ENCODE measurements at places on chromosomes 16 and 17. TPM values are rescaled to one million over a fixed set of nuclear protein-coding genes. Genes with fewer than 3 reads are reported as not detected.

GRCh38 chr16:3065742-3066439, 451 bp downstream of the IL32 start:
- H3K4me3 ChIP-seq, result no peak overlapping the region
- peaks cover 24% of the 10 kb centered on the region for H3K27me3 ChIP-seq
- DNase-seq, result no peak

GRCh38 chr16:85167589-85168537, 55.6 kb upstream of the CIBAR2 start:
- H3K4me1 ChIP-seq, result peaks cover 38% of the 10 kb centered on the region
- H3K36me3 ChIP-seq, result no peaks in the 10 kb centered on the region
- H3K27ac ChIP-seq, result peak overlapping the region; percentile 67

DNA sequence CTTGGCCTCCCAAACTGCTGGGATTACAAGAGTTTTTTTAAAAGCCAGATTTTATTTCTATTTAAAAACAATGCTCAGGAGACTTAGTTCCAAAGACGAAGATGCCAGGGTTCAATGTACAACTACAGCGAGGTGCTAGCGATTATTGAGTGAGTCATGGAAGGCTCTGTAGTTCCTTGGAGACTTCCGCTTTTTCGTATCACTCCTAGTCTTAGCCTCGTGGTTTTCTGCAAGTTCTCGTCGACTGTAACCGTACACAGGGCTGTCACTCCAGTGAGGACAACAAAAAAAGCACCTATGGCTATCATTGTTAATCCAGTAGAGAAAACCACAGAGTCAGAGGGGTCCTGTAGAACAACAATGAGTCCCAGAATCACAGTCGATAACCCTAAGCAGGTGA, 22.7 kb upstream of the ZC3H7A start:
- no peaks in the 10 kb centered on the region for H3K4me1 ChIP-seq
- H3K27ac ChIP-seq, result no peak overlapping the region
- no peak overlapping the region for H3K4me3 ChIP-seq
- no peaks in the 10 kb centered on the region for H3K27me3 ChIP-seq

Gene NAGS
- 0.89 TPM for total RNA-seq

Gene PLK1
- 30.4 TPM for total RNA-seq

Gene PRAC1
- not detected for total RNA-seq

Gene SMIM5
- total RNA-seq, result 4.4 TPM

Gene CIITA
- total RNA-seq, result not detected

Gene TBC1D3E
- not detected for total RNA-seq

DNA sequence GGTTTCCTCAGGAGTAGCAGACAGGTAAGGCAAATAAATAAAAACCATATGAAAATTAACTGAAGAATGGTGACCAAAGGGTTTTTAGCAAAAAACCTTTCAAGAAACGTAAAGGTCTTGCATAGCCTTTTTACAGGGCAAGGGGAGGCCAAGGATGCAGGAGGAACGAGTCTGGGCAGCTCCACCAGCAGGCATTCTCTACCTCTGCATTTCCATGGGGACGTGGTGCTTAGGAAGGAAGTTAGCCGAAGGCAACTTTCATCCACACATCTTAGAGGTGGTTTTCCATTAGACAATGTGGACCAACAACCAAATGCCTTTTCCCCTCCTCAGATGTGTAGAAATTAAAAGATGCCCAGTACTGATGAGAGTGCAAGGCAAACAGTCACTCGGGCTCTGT, 20.7 kb downstream of the TOM1L2 start:
- DNase-seq, result no peak
- H3K4me1 ChIP-seq, result peaks cover 1% of the 10 kb centered on the region
- H3K27me3 ChIP-seq, result no peaks in the 10 kb centered on the region
- no peak overlapping the region for H3K27ac ChIP-seq
- H3K4me3 ChIP-seq, result no peak overlapping the region

DNA sequence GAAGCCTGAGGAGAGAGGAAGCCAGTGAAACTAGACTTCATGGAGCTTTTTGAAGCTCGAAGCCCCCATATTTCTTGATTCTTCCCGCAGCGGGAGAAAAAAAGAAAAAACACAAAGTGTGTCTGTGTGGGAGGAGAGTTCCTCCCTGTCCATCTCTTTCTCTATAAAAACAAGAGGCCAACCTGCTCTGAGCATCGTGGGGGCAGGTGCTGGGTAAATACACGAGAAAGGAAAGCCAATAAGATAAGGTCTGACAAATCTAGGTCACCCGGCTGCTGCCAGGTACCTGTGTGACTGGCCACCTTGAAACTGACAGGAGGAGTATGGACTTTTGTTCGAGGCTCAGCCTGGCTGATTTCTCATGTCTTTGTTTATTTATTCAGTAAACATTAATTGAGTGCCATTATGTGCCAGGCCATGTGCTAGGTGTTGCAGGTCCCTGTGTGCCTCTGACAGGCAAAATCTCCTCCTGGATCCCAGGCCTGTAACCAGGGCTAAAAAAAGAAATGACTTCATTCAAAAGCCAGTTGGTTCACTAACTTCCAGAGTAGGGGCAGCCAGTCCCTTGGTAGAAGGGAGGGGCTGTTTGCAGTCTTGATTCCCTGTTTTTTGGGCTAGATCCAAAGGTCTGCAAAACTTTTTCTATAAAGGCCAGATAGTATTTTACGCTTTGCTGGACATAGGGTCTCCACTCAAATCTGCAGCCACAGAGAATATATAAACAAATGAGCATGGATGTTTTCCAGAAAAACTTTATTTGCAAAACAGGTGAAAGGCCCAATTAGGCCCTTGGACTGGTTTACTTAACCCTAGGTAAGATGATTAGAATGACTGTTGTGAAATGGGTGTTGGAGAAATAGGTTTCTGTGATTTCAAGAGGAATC, 35.6 kb downstream of the YPEL2 start:
- H3K27ac ChIP-seq, result peak overlapping the region; percentile 97
- peaks cover 82% of the 10 kb centered on the region for H3K4me1 ChIP-seq
- H3K4me3 ChIP-seq, result peak overlapping the region; percentile 52
- DNase-seq, result peak; percentile 28

DNA sequence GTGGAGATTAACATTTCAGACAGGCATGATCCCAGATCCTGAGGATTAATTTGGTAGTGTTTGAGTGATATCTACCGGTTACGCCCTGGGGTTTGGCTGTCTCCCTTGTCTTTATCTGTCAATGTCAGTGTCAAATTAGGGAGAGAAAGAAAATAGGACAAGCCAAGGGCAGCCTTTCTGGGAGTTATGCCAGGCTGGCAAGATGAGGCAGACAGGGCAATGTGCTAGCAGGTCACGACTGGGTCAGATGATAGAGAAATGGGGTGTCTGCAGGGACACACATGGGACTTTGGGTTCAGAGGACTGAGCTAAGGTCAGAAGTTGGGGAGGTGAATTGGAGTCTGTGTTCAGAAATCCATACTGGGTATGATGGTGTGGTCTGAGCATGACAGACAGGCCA, 27.4 kb upstream of the LYRM9 start:
- H3K27ac ChIP-seq, result no peak overlapping the region
- H3K27me3 ChIP-seq, result peaks cover 8% of the 10 kb centered on the region
- no peak overlapping the region for H3K4me3 ChIP-seq
- no peak for DNase-seq
- H3K4me1 ChIP-seq, result peaks cover 3% of the 10 kb centered on the region
- no peaks in the 10 kb centered on the region for H3K36me3 ChIP-seq

- no peaks in the 10 kb centered on the region for H3K27me3 ChIP-seq
- H3K4me1 ChIP-seq, result no peaks in the 10 kb centered on the region
- peaks cover 13% of the 10 kb centered on the region for H3K36me3 ChIP-seq
- H3K4me3 ChIP-seq, result no peak overlapping the region
Observed at GRCh38 chr16:19595043-19595767, 39.7 kb downstream of the VPS35L start.

- H3K4me3 ChIP-seq, result peak overlapping the region; percentile 100
- H3K36me3 ChIP-seq, result peaks cover 13% of the 10 kb centered on the region
- peaks cover 17% of the 10 kb centered on the region for H3K4me1 ChIP-seq
- peaks cover 35% of the 10 kb centered on the region for H3K27me3 ChIP-seq
- DNase-seq, result no peak
- peak overlapping the region; percentile 13 for H3K27ac ChIP-seq
Observed at GRCh38 chr17:74202938-74203337, 540 bp upstream of the RPL38 start.

DNA sequence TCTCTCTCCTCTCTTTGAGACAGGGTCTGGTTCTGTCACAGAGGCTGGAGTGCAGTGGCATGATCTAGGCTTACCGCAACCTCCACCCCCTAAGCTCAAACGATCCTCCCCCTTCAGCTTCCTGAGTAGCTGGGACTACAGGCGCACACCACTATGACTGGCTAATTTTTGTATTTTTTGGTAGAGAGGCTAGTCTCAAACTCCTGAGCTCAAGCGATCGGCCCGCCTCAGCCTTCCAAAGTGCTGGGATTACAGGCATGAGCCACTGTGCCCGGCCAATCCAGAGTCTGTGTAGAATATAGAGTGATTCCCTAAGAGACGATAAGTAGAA, 65.8 kb upstream of the RPH3AL start:
- no peak for DNase-seq
- H3K36me3 ChIP-seq, result peaks cover 2% of the 10 kb centered on the region
- H3K4me1 ChIP-seq, result no peaks in the 10 kb centered on the region
- H3K27me3 ChIP-seq, result peaks cover 6% of the 10 kb centered on the region
- H3K4me3 ChIP-seq, result no peak overlapping the region

GRCh38 chr17:58263773-58264172, 17.0 kb downstream of the MPO start:
- DNase-seq, result no peak
- H3K27ac ChIP-seq, result no peak overlapping the region
- H3K4me1 ChIP-seq, result no peaks in the 10 kb centered on the region
- H3K36me3 ChIP-seq, result no peaks in the 10 kb centered on the region
- no peak overlapping the region for H3K4me3 ChIP-seq

GRCh38 chr16:7025616-7026190, 306.9 kb upstream of the RBFOX1 start:
- H3K27ac ChIP-seq, result no peak overlapping the region
- H3K4me3 ChIP-seq, result no peak overlapping the region
- peak; percentile 84 for DNase-seq
- no peaks in the 10 kb centered on the region for H3K4me1 ChIP-seq

- no peaks in the 10 kb centered on the region for H3K36me3 ChIP-seq
- no peak overlapping the region for H3K4me3 ChIP-seq
- no peak for DNase-seq
- peaks cover 9% of the 10 kb centered on the region for H3K4me1 ChIP-seq
Observed at GRCh38 chr16:59545721-59546120, 811.6 kb upstream of the GOT2 start.

DNA sequence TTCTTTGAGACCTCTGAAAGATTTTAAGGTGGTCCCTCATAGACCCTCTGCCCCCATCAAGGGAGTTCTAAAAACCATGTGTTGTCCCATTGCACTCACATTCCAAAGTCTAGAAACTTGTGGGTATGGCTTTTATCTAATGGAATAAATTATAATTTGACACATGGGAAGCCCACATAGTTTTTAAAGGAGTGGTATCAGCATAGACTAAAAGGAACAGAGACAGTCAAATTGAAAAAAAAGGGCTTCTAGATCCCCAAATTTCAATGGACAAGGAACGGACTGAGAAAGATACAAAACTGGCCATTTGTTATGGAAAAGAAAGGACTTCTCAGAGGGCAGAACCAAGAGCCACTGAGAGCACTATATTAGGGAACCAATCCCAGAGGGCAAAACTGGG, 48.7 kb upstream of the ICAM2 start:
- peaks cover 60% of the 10 kb centered on the region for H3K36me3 ChIP-seq
- no peaks in the 10 kb centered on the region for H3K27me3 ChIP-seq
- no peak overlapping the region for H3K27ac ChIP-seq
- H3K4me3 ChIP-seq, result no peak overlapping the region
- peaks cover 14% of the 10 kb centered on the region for H3K4me1 ChIP-seq

DNA sequence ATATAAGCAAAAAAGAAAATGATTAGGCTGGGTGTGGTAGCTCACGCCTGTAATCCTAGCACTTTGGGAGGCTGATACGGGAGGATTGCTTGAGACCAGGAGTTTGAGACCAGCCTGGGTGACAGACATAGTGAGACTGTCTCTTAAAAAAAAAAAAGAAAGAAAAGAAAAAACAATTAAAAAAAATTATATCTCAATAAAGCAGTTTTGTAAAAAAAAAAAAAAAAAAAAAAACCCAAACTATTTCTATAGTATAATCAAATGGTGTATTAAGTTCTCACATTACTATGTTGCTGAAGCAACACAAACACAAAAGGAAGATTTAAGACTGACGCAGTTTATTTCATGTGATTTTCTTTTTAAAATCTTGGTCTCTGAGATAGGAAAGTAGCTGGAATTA, 140.5 kb downstream of the TRIM37 start:
- H3K36me3 ChIP-seq, result no peaks in the 10 kb centered on the region
- no peak overlapping the region for H3K27ac ChIP-seq
- H3K4me3 ChIP-seq, result no peak overlapping the region

GRCh38 chr17:48642059-48642842, 16.1 kb upstream of the HOXB9 start:
- H3K4me1 ChIP-seq, result peaks cover 2% of the 10 kb centered on the region
- DNase-seq, result no peak
- H3K27me3 ChIP-seq, result peaks cover 96% of the 10 kb centered on the region
- no peak overlapping the region for H3K4me3 ChIP-seq

Gene PIK3R5
- total RNA-seq, result 0.50 TPM

- no peak overlapping the region for H3K4me3 ChIP-seq
- no peaks in the 10 kb centered on the region for H3K36me3 ChIP-seq
- H3K4me1 ChIP-seq, result peaks cover 4% of the 10 kb centered on the region
- no peak for DNase-seq
- no peak overlapping the region for H3K27ac ChIP-seq
Observed at GRCh38 chr16:59590845-59591244, 856.7 kb upstream of the GOT2 start.

- H3K4me3 ChIP-seq, result no peak overlapping the region
- H3K27ac ChIP-seq, result no peak overlapping the region
- no peak for DNase-seq
- H3K4me1 ChIP-seq, result peaks cover 5% of the 10 kb centered on the region
- H3K27me3 ChIP-seq, result peaks cover 2% of the 10 kb centered on the region
Observed at GRCh38 chr17:15958484-15958854, 13.5 kb downstream of the ADORA2B start.

- H3K36me3 ChIP-seq, result peaks cover 7% of the 10 kb centered on the region
- H3K4me1 ChIP-seq, result peaks cover 3% of the 10 kb centered on the region
- DNase-seq, result no peak
- no peak overlapping the region for H3K4me3 ChIP-seq
Observed at GRCh38 chr17:944266-944826, 35.2 kb downstream of the NXN start.

- no peaks in the 10 kb centered on the region for H3K27me3 ChIP-seq
- no peaks in the 10 kb centered on the region for H3K36me3 ChIP-seq
- no peak for DNase-seq
- no peak overlapping the region for H3K4me3 ChIP-seq
- H3K4me1 ChIP-seq, result peaks cover 2% of the 10 kb centered on the region
Observed at GRCh38 chr16:29182501-29182900, 197.6 kb downstream of the LAT start.

Gene C17orf58
- total RNA-seq, result 12.9 TPM

GRCh38 chr16:73743665-73744496, 552.7 kb upstream of the PSMD7 start:
- H3K4me3 ChIP-seq, result no peak overlapping the region
- H3K36me3 ChIP-seq, result no peaks in the 10 kb centered on the region
- DNase-seq, result no peak
- no peak overlapping the region for H3K27ac ChIP-seq
- H3K4me1 ChIP-seq, result no peaks in the 10 kb centered on the region

DNA sequence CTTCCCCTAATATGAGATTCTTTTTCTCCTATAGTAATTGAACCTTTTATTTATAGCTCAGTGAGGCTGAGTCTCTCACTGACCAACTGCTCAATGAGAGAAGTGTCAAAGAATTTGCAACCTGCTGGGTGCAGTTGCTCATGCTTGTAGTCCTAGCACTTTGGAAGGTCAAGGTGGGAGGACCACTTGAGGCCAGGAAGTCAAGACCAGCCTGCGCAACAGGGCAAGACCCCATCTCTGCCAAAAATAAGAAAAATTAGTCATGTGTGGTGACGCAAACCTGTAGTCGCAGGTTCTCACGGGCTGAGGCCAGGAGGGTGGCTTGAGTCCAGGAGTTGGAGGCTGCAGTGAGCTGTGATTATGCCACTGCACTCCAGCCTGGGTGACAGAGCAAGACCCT, 30.9 kb upstream of the CRYBA1 start:
- no peak overlapping the region for H3K4me3 ChIP-seq
- H3K27me3 ChIP-seq, result peaks cover 9% of the 10 kb centered on the region
- no peak for DNase-seq
- H3K27ac ChIP-seq, result no peak overlapping the region
- peaks cover 3% of the 10 kb centered on the region for H3K4me1 ChIP-seq

Measured in progenitor cell of endocrine pancreas (in vitro differentiated cells).